Suppressor macrophage treated with lipopolysaccharide for 1 hour (primary cell): ENCODE measurements at places on chromosomes 4 and X.

- DNase-seq: no peak
Observed at GRCh38 chr4:64062991-64063390, 346.3 kb downstream of the TECRL start.

- DNase-seq: no peak
Observed at GRCh38 chr4:53654300-53654758, 63.0 kb upstream of the LNX1 start.

DNA sequence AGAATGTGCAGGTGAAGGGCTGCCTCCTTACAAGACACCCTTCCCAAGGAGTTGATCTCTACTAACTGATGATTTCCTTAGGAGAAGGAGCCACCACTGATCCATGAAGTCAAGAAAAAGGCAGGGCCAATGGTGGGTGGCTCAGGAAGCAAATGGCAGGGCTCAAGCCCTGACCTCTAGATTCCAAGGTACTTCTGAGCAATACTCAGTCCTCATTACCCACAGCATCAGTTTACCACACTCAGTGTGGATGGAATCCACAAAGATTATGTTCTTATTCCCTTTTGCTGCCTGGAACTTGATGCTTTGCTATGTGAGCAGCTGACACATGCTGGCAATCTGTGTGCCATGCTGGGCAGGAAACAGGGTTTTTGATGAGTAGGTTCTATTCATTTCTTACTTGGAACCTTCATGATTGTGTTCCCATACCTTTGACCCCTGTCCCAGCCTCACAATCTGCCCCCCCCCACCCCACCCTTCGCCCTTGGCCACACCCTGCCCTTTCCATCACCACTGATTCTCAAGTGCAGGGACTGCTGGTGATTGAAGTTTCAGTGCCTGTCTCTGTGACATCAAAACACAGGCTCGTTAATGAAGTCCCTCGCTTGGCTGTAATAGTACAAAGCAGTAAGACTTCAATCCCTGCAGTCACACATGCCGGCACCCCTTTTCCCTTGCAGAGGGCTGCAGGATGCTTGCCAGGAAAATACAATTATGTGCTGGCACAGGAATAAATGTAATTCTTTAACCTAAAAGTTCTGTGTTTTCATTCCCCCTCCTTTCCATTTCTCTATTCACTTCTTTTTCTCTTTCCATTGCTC is 135.6 kb upstream of the GPC4 start:
- DNase-seq: no peak

- DNase-seq: peak; percentile 47
Observed at GRCh38 chrX:133350751-133351150, 64.5 kb downstream of the GPC4 start.

DNA sequence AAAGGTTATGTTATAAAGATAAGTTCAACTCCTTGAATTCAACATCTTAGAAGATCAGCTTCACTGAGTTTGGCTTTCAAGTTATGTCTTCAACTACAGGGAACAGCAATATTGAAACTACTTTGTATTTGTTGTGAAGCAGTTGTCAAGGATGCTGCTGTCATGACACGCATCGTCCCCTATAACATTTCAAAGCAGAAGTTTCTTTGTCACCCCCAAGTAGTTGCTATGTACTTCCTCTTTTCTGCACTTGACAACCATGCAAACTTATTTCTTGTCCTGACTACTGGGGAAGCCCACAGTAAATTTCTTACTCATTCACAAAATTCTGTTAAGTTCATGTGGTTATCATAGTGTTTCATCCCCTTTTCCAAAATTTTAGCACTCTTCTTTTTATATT is 14.3 kb downstream of the ANTXR2 start:
- DNase-seq: peak; percentile 78

- no peak for DNase-seq
Observed at GRCh38 chr4:117893207-117893606, 141.1 kb upstream of the NDST3 start.
